HT-29 (cell line): ENCODE measurements at places on chromosomes 2 and 18. TPM values are rescaled to one million over a fixed set of nuclear protein-coding genes. Genes with fewer than 3 reads are reported as not detected.

DNA sequence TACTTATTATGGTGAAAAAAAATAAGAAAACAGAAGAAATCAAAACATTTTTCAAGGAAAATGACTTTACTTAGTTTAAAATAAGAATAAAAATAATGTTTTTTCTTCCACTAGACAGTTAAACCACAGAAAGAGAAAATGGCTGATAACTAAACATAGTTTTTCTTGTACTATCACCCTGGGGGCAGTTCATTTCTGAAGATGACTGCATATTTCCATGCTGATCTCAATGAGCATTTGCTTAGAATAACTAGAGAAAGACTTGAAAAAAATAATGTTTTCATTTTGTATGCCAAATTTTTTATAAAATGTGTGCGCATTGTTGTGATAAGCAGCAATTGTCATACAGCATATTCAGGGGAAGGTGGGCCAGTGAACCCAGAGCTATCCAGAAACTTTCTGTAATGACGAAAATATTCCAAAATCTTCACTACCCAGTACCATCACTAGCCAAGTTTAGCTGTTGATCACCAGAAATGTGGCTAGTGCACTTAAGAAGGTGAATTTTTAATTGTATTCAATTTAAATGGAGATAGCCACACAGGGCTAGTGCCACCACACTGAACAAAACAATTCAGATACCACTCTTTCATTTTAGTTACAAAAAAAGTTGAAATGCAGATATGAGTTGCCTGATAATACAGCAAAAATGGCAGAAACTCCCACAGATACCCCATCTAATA, 513.4 kb upstream of the NETO1 start:
- no peak for DNase-seq

DNA sequence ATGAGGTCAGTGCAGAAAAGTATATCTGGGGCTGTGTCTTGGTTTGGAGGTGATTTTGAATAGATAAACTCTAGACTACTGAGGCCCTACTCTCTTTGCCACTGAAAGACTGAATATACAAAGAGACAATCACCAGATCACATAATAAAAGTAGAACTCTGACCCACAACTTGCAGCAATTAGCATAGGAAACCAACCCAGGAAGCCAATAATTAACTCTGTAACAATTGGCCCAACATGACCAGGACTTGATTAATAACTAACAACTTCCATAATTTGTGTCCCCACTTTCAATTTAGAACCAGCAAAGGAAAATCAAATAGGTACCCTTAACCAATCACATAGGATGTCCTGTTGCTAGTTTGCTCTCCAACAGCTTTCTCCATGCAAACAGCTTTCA, 1104.9 kb upstream of the CELF4 start:
- DNase-seq = no peak

DNA sequence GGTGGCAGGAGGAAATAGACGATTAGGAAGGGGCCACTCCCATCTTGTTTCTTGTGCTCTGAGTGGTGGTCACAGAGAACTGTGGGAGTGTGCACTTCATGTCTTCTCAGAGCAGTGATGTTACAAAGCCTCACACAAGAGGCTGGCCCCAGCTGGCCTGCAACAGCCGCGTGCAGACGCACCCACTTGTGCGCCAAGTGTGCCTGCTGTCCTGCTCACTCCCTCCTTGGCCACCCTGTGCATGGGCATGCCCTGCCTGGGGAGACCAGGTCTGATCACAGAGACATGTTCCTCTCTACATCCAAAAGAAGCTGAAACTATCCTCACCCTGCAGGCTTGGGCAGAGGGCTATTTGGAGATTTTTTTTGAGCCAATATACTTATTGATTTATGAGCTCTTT, 108.4 kb downstream of the MRO start:
- DNase-seq = no peak

The CREG2 gene
- total RNA-seq = not detected in 2 replicates
